ENCODE measurements at places on chromosomes 5 and 9. TPM values are rescaled to one million over a fixed set of nuclear protein-coding genes. Genes with fewer than 3 reads are reported as not detected.

PCSK1 gene
- not detected for polyA plus RNA-seq

F12 gene
- polyA plus RNA-seq, result 0.78 TPM

FREM1 gene
- not detected for polyA plus RNA-seq

AK1 gene
- 0.10 TPM for polyA plus RNA-seq

PCDHA12 gene
- polyA plus RNA-seq, result not detected

MLANA gene
- not detected for polyA plus RNA-seq

PCDHGB6 gene
- 0.39 TPM for polyA plus RNA-seq

MACROH2A1 gene
- 121 TPM for polyA plus RNA-seq

ORM2 gene
- not detected for polyA plus RNA-seq

SPATA31D4 gene
- not detected for polyA plus RNA-seq

TMED9 gene
- 96.6 TPM for polyA plus RNA-seq

TMEM232 gene
- polyA plus RNA-seq, result not detected

PRLR gene
- not detected for polyA plus RNA-seq

ZNF462 gene
- not detected for polyA plus RNA-seq

TOR1B gene
- polyA plus RNA-seq, result 20.8 TPM

BTNL3 gene
- not detected for polyA plus RNA-seq

FAM78A gene
- 18.3 TPM for polyA plus RNA-seq

ANKRD18B gene
- polyA plus RNA-seq, result not detected

TEK gene
- not detected for polyA plus RNA-seq

ACO1 gene
- polyA plus RNA-seq, result 8.9 TPM

CCNB1 gene
- 7.7 TPM for polyA plus RNA-seq

PCA3 gene
- not detected for polyA plus RNA-seq

CKS2 gene
- 61.3 TPM for polyA plus RNA-seq

SLC22A4 gene
- polyA plus RNA-seq, result not detected

PSIP1 gene
- polyA plus RNA-seq, result 112 TPM

ABCA1 gene
- 1.3 TPM for polyA plus RNA-seq

SYK gene
- 314 TPM for polyA plus RNA-seq

SUSD3 gene
- 96.3 TPM for polyA plus RNA-seq

PRDM9 gene
- not detected for polyA plus RNA-seq

ALDH1A1 gene
- polyA plus RNA-seq, result 0.10 TPM

Measured in IgD-negative memory B cell (primary cell).